ENCODE measurements at places on chromosomes 13 and 19.
A peak's percentile ranks its signal among the peaks of the same experiment; 100 is the strongest.

DNA sequence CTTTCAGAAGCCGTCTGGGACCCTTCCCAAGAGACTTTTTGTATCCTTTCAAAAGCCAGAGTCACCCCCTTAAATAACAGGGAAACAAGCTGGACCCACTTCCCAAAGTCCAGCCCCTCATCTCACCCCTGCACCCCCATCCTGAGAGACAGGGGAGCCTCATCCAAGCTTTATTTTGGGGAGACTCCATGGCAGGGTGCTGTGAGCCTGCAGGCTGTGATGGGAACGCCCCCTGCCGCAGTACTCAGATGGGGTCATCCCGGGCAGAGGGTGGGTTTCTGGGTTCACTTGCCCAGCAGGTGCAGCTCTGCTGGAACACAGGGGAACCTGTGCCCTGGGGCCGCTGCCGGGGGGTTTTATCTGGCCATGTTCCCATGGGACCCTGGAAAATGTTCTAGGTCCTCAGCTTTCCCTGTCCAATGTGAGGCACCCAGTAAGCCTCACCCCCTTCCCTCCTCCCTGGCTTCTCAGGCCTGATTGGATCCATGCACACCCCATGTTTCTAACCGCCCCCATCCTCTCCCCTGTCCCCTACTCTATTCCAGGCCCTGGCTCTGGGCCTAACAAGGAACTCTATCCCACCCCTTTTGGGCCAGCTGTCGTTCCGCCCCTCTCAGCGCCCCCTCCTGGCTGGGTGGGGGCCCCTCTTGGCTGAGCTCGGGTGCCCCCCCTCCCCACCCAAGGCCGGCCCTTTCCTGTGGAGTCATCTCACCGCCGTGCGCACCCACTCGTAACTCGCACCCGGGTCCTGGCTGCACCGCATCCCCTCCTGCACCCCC lies 1.0 kb downstream of the HIF3A start:
- DNase-seq = no peak

DNA sequence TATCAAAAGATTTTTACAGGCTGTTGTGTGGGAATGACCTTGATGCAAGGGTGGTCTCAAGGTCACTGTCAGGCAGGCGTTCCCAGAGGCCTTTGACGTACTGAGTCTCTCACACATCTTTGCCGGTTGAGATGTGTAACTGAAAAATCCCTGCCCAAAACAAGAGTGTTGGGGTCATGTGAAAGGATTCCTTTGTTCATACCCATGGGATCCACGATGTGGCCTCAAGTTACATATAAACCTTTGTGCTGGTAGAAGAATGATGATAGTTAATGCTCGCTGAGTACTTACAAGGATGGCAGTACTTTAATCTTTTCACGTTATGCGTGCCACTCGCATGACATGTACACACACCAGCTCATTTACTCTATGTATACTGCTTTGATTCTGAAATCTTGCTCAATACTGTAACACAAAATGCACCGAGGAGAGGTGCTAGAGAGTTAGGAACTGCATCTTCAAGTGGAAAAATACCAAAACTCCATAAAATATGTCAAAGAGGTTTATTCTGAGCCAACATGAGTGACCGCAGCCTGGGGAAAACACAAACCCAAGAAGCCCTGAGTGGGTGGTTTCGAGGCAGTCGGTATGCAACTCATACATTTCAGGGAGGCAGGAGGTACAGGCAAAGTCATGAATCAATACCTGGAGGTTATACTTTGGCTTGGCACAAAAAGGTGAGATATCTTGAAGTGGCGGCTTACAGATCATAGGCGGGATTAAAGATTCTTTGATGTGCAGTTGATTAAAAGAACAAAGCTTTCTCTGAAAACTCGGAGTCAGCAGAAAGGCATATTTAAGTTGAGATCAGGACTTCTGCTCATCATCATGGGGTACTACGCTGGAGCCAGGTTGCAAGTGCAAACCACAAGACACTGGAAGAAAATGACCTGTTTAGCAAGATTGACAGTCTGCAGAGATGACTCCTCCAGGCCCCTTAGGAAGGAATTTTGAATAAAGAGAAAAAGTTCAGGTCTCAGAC lies 87.4 kb upstream of the ARHGEF7 start:
- no peak for DNase-seq

- DNase-seq = peak; percentile 52
Observed at GRCh38 chr19:3274942-3275582, 50.6 kb downstream of the CELF5 start.

DNA sequence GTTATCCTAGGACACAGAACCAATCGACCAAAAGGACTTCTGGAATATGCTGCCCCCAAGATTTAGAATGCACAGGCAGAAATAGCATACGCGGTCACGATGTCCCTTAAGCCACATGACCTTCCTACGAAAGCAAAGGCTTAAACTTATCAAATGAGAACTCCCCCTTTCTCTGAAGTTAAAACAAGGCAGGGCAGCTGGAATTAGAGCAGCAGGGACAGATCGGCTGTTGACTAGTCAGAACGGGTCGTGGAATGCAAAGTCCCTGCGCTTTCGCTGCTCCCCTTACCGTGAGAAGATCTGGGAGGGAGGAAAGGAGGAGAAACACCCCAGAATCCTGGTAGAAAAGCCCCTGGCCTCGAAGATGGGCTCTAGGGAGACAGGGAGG lies 799 bp upstream of the USPL1 start:
- peak; percentile 41 for DNase-seq

GRCh38 chr19:3243819-3244700 lies 19.6 kb downstream of the CELF5 start:
- DNase-seq = peak; percentile 34

DNA sequence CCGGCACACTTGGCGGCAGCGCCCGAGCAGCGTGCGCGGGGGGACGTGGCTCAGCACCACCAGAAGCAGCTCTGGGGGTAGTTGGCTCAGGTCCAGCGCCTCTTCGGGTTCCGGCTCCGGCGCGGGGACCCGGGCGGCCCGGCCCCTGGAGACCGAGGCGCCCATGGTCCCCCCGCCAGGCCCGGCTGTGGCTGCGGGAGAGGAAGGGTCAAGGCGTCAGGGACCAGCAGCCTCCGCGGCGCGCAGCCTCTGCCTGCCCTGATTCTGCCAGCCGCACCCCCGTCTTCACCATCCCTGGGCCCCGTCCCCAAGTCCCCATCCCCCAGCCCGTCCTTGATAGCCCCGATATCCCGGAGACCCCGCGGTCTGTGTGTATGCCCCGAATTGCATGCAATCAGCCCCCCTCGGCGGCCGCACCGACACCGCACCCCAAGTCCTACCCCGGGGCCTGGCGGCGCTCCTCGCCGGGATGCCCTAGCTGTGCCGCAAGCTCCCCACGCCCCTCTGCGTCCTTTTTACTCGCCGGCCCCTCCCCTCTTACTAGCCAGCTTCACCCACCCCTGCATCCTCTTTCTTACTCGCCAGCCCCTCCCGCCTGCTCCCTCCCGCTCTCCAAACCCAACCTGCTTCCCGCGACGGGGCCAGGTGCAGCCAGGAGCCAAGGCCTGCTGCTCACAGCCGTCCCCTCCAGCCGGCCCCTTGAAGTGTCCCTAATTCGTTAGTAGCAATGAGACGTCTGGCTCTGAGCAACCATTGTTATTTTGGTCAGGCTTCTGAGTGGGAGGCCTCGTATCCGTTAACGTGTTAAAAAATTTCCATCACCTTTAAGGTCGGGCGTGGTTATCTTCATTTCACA lies at the start of gene FBXO27:
Gene FBXO27 (minus strand): TSS at position 487 of the 856 bp plus-strand sequence. CDS start 322 bp downstream, at position 165.
- peak; percentile 56 for DNase-seq

- DNase-seq = no peak
Observed at GRCh38 chr13:39091586-39091985, 53.3 kb downstream of the NHLRC3 start.

- DNase-seq = no peak
Observed at GRCh38 chr13:108365255-108365654, 95.7 kb downstream of the TNFSF13B start.

Measured in Calu3 (cell line).